NCI-H1048 (cell line): ENCODE measurements at places on chromosomes 2 and 18.

DNA sequence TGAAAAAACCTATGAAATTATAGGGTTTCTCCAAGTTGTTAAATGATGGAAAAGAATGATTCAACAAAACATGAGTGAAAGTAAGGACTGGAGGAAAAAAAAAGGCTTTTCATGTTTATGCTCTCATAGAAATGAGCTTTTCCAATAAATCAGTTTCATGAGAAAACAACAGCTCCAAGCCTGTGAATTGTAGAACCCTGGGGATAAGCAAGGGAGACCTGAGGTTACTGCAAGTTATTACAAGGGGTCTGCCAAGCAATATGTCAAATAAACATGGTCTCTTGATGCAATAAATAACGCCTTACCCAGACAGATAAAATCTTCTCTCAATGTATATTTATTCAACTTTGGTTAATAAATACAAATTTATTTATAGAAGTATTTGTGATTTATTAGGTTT lies 577.9 kb upstream of the GCFC2 start:
- no peak for DNase-seq

- DNase-seq, result no peak
Observed at GRCh38 chr2:209138079-209138478, 285.8 kb upstream of the MAP2 start.

GRCh38 chr18:22827741-22828140 lies 105.4 kb upstream of the RBBP8 start:
- DNase-seq, result no peak

DNA sequence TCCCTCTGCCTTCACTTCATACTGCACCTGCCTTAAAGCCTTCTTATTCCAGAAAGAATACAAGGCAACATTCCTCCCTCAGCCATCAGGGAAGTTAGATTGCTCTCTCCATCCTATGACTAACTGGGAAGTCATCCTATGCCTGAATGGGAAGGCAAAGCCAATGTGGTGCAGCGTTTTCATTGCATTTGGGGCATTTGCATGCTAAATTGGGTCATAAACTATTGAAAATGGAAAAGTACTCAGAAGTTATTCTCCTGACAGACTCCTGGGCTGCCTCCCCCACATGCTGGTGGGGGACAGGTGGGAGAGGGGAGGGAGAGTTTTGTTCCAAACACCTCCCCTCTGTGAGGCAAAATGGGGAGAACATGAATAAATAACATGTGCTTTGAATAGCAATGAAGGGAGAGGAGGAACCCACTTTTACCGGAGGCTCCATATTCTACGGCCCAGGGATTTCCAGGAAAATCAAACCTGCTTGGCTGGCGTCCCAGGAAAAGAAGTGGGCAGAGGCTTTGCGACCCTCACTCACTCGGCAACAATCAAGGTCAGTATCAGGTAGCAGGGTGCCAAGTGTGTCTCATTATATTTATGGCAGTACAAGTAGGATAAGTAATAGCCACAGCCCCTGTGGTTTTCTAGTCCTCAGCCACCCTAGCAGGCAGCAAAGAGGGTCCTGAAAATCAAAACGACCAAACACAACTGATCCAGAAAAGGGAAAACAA lies 84.1 kb downstream of the BOD1L2 start:
- peak; percentile 8 for DNase-seq

- no peak for DNase-seq
Observed at GRCh38 chr2:30679426-30680088, 127.7 kb downstream of the CAPN13 start.

GRCh38 chr2:136257893-136258292 lies 139.9 kb upstream of the CXCR4 start:
- DNase-seq, result no peak
